ENCODE measurements at places on chromosomes 2 and 18.

DNA sequence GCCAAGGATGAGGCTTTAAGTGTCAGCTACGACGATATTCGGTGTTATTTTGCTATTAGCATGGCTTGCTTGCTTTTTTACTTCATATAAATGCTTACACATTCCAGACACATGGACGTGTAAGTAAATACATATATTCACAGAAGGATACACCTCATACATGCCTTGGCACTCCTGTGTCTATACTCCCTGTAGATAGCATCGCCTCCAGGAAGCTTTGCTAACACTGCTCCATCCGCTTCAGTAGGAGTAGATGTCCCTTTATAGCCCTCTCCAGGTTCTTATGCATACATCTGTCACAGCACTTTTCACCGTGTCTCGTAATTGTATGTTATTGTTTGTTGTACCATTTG is 27.5 kb upstream of the KCTD1 start:
- no peak for DNase-seq

DNA sequence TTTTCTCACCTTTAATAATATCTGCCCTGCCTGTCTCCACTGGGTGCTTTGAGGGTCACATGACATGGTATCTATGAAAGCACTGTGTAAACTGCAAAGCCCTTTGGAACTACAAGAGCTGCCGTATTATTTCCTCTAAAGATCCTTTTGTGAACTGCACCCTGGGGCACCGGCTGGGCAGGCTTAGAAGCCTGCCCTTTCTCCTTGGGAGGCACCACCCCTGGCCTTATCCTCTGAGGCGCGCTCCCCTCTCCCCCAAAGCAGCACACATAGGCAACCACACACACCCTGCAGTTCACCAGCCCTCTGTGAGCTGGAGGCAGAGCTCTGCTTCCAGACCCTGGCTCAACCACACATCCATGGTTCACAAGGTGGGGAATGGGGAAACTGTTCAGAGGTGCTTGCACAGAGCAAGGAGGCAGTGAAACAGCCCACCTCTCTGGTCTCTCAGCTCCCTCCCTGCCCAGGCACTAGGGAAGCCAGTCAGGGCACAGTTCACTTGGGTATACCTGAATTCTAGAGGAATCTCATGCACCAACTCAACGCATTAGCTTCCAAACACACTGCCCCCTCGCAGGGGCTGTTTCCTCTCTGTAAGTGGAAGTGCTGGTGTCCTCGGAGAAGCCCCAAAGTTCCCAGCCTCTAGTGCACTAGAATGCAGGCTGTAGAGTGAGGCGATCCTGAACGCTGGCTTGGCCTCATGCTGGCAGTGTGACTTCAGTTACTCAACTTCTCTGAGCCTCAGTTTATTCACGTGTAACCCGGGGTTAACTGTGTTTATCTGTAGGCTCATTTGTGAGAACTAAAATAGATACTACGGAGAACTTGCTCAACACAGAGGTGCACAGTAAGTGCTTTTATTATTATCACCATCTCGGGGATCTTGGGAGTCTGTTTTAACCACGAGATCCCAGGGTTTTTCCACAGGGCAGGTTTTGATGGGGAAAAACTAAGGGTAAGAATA is 11.0 kb downstream of the SIGLEC15 start:
- no peak for DNase-seq

DNA sequence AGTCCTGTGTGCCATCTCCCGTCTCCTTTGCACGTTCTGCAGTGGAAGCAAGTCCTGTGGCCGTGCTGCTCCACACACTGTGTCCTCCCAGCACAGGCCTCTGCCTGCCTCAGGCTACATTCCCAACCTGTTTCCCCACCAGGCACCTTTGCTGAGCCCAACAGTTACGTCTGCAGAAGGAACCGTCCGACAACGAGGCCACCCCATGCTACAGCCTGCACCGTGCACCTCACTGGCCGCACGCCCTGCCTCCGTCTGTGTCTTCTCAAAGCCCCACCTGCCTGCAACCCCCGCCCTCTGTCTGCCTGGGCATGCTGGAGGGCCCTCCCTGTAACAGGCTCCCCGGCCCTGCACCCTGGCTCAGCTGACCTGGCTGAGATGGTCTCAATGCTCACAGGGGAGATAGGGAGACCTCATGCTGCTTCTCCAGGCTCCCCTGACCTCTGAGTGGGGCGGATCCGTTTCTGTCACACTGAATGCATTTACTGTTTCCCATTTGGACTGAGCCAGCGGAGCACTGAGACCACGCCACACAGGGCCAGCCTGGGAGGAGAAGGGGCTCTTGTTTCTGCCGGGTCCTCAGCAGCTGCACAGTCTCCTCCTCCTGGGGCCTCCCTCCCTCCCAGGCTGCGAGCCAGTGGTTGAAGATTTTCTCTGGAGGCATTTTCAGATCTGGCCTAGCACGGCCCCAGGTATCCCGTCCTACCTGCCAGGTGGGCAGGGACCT is 109.1 kb upstream of the OTOS start:
- no peak for DNase-seq

- DNase-seq = no peak
Measured at GRCh38 chr18:7987284-7987976, 420.3 kb downstream of the PTPRM start.

DNA sequence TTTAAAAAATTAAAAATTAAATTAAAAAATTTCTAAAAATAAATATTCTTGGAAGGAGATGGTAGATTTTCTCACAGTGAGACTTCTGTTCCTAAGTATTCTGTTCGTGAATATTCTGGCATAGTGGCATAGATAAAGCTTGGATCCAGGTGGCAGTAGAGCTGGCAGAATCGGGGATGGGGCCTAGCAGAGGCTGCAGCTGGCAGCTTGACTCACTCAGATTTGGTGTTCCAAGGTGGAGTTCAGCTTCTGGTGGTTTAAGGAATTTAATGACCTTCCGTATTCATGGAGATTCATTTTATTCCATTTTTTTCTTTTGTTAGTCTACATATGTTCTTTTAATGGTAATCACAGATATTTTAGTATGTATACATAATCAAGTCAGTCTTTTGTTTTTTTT is 19.9 kb downstream of the ARMC9 start:
- no peak for DNase-seq

- no peak for DNase-seq
Measured at GRCh38 chr2:129859175-129859574, 120.3 kb upstream of the RAB6C start.

DNA sequence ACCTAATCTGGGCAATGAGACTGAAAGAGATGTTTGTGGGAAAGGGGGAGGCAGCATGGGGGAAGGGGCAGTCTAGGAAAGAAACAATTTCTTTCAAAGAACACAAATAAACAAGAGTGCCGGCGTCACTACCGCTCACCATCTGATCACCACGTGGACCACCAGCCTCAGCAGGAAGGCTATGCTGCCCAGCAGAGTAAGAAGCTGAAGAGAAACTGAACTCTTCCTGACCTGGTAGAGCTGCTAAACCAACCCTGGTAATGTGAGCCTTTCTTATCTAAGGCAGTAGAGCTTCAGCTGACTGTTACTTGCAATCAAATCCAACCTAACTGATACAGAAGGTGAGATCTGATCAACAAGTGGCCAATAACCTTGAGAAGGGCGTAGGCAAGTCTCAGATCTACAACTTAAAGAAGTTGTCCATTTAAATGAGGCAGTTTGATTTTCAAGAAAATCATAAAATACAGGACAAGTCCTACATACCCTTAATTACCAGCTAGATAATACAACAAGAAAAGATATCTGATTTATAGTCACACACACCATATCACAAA is 44.2 kb upstream of the SPTBN1 start:
- DNase-seq = no peak

- no peak for DNase-seq
Measured at GRCh38 chr2:191347881-191348280, 102.7 kb downstream of the MYO1B start.

DNA sequence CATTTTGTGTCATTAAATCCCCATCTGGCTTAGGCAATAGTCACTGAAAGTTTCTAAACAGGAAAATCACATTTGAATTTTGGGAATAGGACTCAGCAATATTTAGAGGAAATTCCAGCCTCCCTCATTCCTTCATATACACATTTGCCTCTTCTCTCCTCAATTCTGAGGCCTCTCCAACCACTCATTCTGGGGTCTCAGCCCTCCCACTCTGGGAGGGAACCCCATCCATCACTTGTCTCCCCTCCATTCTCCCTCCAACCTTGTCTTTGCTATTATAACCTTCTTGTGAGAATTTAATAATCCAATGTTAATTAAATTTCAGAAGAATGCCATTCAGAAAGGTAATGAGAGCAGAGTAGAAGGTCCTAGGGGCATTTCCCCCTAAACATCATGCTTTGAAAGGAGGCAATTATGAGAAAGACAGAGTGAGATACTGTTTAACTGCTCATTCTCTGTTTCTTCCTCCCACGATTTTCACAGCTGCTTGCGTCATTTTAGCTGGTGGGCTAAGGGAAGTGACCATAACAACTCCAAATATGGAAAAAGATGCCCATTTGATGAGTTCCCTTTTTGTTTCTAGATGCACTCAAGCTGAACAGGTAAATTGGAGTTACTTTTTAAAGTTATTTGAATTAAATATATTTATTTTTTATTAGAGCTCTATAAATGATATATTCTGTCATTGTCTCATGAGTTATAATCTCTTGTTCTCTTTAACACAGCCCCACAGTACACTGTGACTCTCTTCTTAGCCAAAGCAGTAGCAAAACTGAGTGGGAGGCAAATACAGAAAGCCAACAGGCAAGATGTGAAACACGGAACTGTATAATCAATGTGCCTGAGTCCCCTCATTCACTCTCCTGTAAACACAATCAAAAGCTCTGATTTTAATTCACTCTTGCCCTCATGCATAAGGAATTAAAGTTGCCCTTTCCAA is 135.1 kb downstream of the DLGAP1 start:
- no peak for DNase-seq

DNA sequence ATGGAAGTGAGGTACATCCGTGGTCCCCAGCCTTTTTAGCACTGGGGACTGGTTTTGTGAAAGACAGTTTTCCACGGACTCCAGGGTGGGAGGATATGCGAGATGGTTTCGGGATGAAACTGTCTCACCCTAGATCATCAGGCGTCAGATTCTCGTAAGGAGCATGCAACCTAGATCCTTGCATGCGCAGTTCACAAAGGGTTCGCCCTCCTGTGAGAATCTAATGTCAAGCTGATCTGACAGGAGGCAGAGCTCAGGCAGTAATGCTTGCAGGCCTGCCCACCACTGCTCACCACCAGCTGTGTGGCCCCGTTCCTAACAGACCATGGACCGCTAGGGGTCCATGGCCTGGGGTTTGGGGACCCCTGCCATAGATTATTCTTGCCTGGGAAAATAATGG is 11.6 kb downstream of the B3GNT2 start:
- no peak for DNase-seq

DNA sequence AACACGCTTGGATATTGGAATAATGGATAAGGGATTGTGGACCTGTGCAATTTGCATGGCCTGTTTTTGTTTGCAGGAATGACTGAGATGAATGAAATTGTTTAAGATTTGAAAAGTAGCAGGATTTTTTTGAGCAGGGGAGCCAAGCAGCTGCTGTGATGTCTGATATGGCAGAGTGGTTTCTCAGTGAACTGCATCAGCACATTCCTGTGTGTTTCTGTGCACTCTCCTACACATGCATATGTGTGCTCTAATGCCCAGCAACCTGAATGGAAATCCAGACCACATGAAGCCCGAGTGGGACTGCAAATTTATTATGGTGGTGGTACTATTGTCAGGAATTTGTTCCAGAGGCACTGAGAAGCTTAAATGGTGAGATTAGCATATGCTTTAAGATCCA is 161.7 kb downstream of the PARD3B start:
- no peak for DNase-seq

DNA sequence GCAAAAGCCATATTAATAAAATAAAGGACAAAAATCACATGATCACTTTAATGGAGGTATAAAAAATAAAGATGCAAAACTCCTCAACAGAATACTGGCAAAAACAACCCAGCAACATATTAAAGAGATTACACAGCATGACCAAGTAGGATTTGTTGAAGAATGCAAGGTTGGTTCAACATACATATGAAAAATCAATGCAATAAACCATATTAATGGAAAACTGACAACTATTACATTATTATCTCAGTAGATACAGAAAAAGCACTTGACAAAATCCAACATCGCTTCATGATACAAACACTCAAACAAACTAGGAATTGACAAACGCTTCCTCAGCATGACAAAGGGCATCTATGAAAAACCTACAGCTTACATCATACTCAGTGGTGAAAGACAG is 76.7 kb downstream of the CRACDL start:
- no peak for DNase-seq

DNA sequence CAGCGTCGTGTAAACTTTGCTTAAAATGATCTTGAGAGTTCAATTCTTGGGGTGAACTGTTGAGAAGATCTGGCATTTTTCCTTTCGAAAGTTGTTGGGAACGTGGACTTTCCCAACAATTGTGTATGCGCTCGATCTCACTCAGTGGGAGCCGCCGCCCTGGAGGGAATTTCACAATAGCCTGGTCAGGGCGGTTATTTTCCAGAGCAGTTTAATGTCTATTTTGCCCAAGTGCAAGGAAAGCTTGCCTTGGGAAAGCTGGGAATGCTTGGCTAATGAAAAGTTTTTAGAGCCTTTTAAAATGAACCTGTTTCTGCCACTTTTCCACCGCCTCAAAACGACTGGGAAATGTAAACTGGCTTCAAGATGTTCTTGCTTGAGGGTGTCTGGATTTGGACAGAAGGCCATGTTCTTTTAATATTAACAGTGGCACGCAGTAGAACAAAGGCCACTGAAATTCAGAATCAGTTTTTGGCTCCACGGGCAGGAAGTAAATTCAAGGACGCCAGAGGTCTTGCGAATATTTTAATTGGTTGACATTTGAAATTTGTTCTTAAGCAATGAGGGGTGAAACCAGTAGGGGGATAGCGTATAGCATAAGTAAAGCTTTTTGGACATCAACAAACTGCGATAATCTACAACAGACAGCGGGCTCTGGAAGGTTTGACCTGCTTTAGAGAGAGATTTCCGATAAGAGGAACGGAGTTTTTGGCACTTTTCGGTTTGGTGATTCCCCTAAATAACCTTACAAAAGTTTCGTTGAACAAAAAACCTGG is 1.2 kb downstream of the CFLAR start:
- DNase-seq = no peak

GRCh38 chr2:233414777-233415570 is 60.7 kb downstream of the DGKD start:
- DNase-seq = no peak

GRCh38 chr2:793236-793635 is 116.0 kb upstream of the TMEM18 start:
- no peak for DNase-seq

DNA sequence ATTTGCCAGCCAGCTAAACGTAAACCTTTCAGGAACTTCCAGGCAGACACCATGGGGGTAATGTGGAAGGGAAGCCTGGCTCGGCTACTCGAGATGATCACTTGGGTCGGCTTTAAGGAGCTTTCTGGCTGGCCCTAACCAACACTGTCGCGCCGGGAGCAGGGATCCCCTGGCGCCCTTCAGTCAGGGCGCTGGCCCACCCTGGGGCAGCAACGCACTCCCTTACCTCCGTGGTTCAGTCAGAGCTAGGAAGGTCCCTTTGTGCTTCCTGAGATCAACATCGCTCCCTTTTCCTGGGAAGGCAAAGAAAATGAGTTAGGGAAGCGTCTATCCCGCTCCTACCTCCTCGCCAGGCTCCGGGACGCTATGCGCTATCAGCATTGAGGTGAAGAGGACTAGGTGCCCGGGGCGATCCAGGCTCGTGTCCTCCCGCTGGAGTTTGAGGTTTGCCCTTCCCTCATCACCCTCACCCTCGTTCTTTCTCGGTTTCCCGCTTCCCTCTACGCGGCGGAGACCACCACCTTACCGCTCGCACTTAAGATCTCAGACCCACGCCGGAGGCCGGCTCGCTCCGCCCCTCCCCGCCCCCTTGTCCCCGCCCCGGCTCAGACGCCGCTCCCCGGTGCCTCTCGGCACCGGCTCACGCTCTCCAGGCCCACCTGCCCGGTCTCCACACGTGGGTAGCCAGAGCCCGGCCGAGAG is 449 bp upstream of the ATRAID start:
- no peak for DNase-seq

- DNase-seq = no peak
Measured at GRCh38 chr2:176768185-176768584, 444.4 kb upstream of the HNRNPA3 start.
